Fibroblast of mammary gland (primary cell): ENCODE measurements at places on chromosomes 2 and 18.

GRCh38 chr2:215775106-215775505 is 238.2 kb downstream of the MREG start:
- DNase-seq = peak; percentile 83

DNA sequence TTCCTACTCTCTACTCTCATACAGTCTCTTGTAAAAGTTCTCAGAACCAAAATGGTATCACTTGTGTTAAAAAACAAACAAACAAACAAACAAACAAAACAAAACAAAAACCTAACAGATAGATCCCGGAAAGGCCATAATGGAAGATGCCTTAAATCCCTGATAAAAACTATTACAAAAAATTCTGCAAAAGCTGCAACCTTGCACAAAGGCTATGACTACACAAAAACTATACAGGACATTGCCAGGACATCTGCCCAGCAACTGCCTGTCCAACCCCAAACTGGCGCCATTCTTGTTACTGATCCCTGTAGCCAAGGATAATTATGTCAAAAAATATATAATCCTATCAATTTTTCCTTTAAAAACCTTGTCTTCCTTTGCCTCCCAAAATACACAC is 36.3 kb upstream of the LONRF2 start:
- DNase-seq = no peak

GRCh38 chr2:165007161-165007744 is 51.9 kb upstream of the SLC38A11 start:
- DNase-seq = no peak

DNA sequence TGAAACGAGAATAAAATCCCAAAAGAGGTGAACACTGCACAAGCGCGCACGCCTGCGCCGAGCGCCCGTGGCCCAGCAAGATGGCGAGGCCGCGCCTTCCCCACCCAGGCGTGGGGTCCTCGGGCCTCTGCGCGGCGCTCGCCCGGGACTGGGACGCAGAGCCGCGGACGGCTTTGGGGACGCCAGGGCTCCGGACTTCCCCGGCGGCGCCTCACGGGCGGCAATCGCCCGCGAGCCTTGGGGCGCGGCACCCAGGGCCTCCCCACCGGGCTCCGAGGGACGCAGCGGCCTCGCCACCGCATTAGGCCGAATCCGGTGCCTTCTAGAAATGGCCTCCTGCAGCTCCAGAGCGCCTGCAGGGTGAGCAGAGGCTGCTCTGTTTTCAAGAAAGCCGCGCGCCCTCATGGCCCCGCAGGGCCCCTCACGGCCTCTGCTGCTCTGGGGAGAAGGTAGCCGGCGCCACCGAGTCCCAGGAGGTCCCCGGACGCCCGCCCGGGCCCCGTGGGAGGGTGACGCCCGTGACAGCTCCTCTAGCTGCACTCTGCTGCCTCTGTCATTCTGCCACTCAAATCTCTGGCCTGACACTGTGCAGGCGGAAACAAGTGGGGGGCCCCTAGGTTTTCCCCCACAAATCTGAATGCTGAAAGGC is 35.9 kb upstream of the POMC start:
- DNase-seq = no peak

DNA sequence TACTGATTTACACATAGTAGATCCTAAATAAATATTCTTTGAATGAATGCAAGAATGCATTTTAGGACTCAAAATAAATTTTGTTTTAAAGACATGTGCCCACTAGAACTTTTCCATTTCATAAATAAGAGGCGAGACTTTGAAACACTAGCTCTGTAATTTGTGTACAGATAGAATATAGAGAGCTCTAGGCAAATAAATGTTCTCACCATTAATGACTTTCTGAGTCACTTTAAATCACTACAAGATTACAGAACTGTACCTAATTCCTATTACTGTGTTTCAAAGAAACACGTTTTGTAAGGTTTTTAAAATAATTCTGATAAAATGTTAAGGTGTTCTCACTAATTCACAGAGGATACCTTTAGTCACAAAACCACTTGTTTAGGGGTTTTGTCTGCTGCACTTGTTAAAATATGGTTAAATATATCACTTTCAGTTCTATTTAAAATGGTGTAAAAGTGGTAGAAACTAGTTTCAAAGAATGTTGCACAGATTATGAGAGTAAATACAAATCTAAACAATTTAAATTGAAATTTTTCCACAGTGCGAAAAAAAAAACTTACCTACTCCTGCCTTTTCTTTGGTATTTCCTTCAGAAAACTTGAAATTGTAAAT is 158.7 kb upstream of the ZC3H15 start:
- no peak for DNase-seq
